ENCODE measurements at places on chromosomes 7 and 10. TPM values are rescaled to one million over a fixed set of nuclear protein-coding genes. Genes with fewer than 3 reads are reported as not detected.

PIP gene
- not detected for total RNA-seq

RBM48 gene
- total RNA-seq, result 11.7 TPM

PTN gene
- not detected for total RNA-seq

ZMIZ2 gene
- total RNA-seq, result 5.8 TPM

PLEKHS1 gene
- not detected for total RNA-seq

TRIM74 gene
- 0.09 TPM for total RNA-seq

SLC18A2 gene
- total RNA-seq, result not detected

LIPN gene
- total RNA-seq, result not detected

FOXP2 gene
- total RNA-seq, result 4.0 TPM

PSD gene
- 0.11 TPM for total RNA-seq

ADO gene
- total RNA-seq, result 12.9 TPM

GNAT3 gene
- total RNA-seq, result not detected
